ENCODE measurements at places on chromosomes 6 and 20. TPM values are rescaled to one million over a fixed set of nuclear protein-coding genes. Genes with fewer than 3 reads are reported as not detected.

DNA sequence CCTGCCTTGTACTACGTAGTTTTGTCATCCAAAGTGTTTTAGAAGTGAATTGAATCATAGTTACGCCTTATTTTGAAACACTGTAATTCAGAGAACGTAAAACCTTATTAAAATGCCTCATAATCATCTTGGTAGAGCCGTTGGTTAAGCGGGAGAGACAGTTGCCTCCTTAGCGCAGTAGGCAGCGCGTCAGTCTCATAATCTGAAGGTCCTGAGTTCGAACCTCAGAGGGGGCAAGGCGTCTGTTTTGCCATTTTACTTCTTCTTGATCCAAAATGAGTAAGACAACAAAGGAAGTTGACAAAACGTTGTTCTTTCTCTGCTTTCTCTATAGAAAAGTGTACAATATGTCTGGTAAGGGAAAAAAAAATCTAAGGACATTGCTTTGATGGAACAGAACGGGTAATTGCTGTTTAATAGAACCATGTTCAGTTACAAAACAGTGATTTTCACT is 20.7 kb upstream of the TRIM27 start:
- DNase-seq, result peak; percentile 62

DNA sequence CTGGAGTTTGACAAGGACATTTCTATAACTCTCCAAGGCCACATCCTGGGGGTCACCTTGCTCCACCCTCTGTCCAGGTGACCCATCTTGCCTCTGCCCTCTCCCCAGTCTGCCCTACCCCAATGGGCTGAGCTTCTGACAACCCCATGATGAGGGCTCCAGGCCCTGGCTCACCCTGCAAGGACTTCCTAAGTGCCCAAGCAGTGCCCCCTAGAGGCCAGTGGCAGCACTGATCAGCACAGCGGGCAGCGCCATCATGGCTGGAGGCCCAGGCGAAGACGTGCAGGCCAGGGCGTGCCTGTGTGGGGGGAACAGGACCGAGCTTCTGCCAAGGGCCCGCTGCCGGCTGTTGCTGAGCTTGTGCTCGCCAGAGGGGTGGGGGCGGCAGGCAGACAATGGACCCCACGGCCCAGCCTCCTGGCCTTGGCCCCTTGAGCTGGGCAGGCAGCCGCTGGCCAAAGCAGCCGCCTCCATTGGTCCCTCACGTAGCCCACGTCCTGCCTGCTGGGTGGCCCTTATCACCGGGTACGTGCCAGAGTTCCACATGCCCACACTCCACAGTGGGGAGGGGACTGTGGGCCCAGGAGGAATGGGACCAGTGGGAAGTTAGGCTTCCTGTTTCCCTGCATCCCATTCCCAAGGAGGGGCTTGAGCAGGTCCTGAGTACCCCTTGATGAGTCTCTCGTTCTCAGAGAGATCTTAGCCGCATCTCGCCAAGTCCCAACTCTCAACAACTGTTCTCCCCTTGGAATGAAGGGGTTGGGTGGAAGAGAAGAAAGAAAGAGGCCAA is 64.3 kb downstream of the MRPL14 start:
- DNase-seq, result no peak

DNA sequence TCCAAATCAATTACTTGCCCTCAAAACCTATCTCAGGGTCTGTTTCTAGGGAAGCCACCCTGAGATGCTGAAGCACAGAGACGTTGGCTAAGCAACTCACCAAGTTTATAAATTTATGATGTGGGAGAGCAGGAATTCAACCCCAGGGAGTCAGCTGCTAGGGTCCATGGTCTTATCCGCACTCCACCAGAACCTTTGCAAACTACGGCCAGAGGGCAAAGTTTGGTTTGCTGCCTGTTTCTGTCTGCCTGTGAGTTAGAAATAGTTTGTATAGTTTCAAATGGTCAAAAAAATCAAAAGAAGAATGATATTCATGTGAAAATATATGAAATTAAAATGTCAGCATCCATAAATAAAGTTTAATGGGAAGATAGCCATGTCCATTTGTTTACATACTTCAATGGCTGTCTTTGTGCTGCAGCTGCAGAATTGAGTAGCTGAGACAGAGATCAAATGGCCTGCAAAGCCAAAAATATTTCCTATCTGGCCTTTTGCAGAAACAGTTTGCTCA is 83.7 kb upstream of the ZFP64 start:
- DNase-seq, result no peak

- no peak for DNase-seq
Observed at GRCh38 chr20:34175879-34176278, 63.8 kb upstream of the EIF2S2 start.

DNA sequence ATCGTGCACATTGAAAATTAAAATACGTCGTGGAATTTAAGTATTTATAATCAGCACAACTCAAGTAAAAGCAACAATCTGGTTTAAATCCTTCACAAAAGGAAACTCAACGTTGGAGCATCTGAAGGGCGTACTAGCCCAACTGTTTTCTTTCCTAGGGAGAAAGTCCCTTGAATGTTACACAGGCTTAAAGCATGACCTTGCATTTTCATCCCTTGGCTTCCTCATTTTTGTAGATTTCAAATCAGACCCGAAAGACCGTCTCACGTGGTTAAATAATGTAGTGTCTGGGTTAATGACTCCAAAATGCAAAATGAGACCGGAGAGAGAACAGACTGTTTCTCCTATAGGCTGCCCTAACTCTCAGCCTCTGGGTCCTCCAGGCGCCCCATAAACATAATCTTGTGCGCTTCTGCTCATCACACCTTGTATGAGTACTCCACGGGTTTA is 249.2 kb upstream of the RREB1 start:
- DNase-seq, result no peak

- no peak for DNase-seq
Observed at GRCh38 chr20:51960047-51960675, 157.8 kb upstream of the SALL4 start.

GRCh38 chr6:42441697-42442081 is 10.0 kb downstream of the TRERF1 start:
- DNase-seq, result no peak

- DNase-seq, result no peak
Observed at GRCh38 chr20:38450412-38450975, 15.4 kb upstream of the SNHG17 start.

- no peak for DNase-seq
Observed at GRCh38 chr6:48670546-48670945, 559.5 kb upstream of the PTCHD4 start.

- no peak for DNase-seq
Observed at GRCh38 chr6:69918813-69919475, 52.6 kb downstream of the COL19A1 start.

GRCh38 chr20:40673442-40673841 is 15.6 kb downstream of the MAFB start:
- no peak for DNase-seq

DNA sequence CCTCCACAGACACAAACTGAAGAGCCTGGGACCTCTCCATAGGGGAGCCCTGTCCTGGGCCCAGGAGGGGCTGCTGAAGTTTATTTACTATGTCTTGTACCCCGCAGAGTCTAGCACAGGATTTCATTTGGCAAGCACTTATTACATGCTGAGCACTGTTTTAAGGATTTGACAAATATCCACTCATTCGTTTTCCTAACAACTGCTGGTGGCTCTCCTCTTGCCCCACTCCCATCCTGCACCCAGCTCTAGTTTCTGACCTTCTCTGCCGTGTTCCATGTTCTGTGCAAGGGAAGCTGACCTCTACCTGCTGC is 127.0 kb upstream of the MAFB start:
- DNase-seq, result no peak

- no peak for DNase-seq
Observed at GRCh38 chr6:150083839-150084238, 14.9 kb upstream of the ULBP3 start.

GRCh38 chr6:117354671-117355070 is 71.1 kb downstream of the ROS1 start:
- no peak for DNase-seq

- DNase-seq, result no peak
Observed at GRCh38 chr20:3924304-3925112, 35.3 kb downstream of the PANK2 start.

GRCh38 chr6:88535306-88535705 is 369.2 kb upstream of the CNR1 start:
- DNase-seq, result no peak

GRCh38 chr6:136424901-136425300 is 125.3 kb downstream of the MAP7 start:
- DNase-seq, result no peak

DNA sequence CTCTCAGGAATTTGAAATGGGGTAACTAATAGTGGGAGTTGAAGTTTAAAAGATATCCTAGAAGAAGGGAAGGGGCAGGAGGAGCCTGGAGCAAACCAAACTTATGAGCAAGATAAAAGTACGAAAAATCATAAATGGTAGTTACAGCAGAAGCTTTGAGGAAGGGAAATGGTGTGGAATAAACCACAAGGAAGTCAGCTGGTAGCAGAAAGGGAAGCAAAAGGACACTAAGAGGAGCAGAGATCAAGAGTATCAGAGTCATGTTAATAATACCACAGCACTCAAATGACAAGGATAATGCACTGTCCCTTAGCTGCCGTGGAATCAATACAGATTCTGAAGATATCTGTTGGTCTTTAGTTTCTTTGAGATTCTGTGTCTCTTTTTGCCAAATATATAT is 44.9 kb upstream of the CCDC28A start:
- no peak for DNase-seq

GRCh38 chr6:134071846-134072245 is 19.4 kb upstream of the SLC2A12 start:
- no peak for DNase-seq

- DNase-seq, result no peak
Observed at GRCh38 chr6:73078333-73078862, 146.9 kb downstream of the KHDC1L start.

- peak; percentile 51 for DNase-seq
Observed at GRCh38 chr6:3402310-3403237, 54.3 kb downstream of the SLC22A23 start.

DNA sequence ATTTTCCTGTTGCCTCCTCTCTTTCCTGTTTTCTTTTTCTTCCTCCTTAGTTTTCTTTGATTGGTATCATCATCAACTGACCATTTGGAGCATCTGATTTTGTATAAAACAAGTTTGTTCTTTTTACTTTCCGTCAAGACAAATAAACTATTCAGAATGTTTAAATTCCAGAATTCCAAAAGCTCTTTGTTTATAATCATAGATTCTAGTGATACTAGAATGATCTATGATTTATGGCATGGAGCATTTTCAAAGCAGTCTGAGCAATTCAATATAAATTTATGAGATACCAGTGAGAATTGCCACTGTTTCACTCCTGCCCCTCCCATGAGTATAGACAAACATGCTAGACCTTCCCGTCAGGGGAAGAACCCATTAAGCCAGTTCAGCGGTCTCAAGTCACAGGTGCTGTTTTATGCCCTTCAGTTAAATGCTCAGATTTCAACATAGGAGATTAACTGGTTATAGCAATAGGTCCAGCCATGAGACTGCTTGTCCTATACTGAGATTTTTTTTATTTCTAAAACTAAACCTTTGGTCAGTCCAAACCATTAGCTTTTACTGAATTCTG is 60.7 kb downstream of the GRIK2 start:
- DNase-seq, result no peak

GRCh38 chr6:36735110-36736071 is 37.8 kb downstream of the RAB44 start:
- peak; percentile 87 for DNase-seq

DNA sequence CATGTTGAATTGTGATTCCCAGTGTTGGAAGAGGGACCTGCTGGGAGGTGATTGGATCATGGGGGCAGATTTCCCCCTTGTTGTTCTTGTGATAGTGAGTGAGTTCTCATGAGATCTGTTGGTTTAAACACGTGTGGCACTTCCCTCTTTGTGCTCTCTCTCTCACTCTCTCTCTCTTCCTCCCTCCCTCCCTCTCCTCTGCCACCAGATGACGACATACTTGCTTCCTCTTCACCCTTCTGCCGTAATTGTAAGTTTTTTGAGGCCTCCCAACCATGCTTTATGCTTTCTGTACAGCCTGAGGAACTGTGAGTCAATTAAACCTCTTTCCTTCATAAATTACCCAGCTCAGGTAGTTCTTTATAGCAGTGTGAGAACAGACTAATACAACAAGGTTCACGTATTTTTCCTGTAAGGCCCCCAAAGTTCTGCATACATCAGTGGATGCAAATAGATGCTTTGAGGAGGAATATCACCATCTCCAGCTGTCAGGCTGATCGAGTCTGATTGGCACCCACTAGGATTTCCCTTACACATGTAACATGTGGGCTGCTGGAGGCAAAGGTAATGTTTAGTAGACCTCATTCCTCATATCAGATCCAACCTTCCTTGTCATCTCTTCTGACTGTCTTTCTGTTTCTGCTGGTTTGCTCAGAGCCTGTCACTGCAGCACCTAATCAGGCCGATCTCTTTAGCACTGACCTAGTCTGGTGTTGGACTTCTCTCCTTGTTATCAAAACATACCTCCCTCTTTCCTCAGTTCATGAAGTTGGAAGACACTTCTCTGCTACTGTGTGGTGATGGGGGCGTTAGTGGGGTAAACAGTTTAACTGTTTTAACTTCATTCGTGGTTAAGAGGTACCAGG is 54.3 kb upstream of the BACH2 start:
- no peak for DNase-seq

GRCh38 chr6:149881066-149881766 is 16.7 kb downstream of the RAET1E start:
- DNase-seq, result no peak

- no peak for DNase-seq
Observed at GRCh38 chr6:52180787-52181558, 5.2 kb upstream of the IL17A start.

DNA sequence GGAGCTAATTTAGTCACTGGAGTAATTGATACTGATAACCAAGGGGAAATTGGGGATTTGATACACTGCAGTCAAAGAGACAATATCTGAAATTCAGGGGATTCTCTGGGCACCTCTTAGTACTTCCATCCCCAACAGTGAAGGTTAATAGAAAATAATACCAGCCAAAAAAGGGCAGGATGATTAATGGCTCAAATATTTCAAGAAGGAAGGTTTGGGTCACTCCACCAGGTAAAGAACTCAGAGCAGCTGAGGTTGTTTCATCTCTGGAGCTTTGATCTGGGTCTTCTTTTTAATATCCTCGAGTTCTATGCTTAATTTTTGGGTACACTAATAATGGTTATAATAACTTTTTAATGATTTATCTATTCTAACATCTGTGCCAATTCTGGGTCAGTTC is 70.8 kb downstream of the CDKAL1 start:
- no peak for DNase-seq

SOBP gene
- total RNA-seq, result 14.7 TPM

SCRT2 gene
- not detected for total RNA-seq

FAM162B gene
- 8.0 TPM for total RNA-seq

NQO2 gene
- 7.8 TPM for total RNA-seq

OLIG3 gene
- not detected for total RNA-seq

CST5 gene
- total RNA-seq, result not detected

NHSL1 gene
- total RNA-seq, result 8.9 TPM

SUMO4 gene
- total RNA-seq, result 1.2 TPM

STMND1 gene
- not detected for total RNA-seq

TBX18 gene
- total RNA-seq, result 19.9 TPM

SPATS1 gene
- not detected for total RNA-seq

NINL gene
- 10.5 TPM for total RNA-seq

ZNFX1 gene
- total RNA-seq, result 20.0 TPM

NRSN1 gene
- total RNA-seq, result not detected

KIF13A gene
- 66.9 TPM for total RNA-seq

ENPP4 gene
- 6.8 TPM for total RNA-seq
